Activated CD8-positive, alpha-beta T cell treated with anti-CD3 and anti-CD28 coated beads for 36 hours (primary cell): ENCODE measurements at places on chromosomes 16 and 17. TPM values are rescaled to one million over a fixed set of nuclear protein-coding genes. Genes with fewer than 3 reads are reported as not detected.

The MT1H gene
- total RNA-seq = 2.3 TPM

The KRT28 gene
- total RNA-seq = not detected

The NPTX1 gene
- total RNA-seq = 5.1 TPM

The KCNJ2 gene
- not detected for total RNA-seq

The DLX4 gene
- total RNA-seq = 0.43 TPM

The SDF2 gene
- 37.4 TPM for total RNA-seq

The C16orf92 gene
- total RNA-seq = not detected

The PDILT gene
- not detected for total RNA-seq

The CCL17 gene
- 2.9 TPM for total RNA-seq

The EPOP gene
- 31.8 TPM for total RNA-seq

The EVI2A gene
- total RNA-seq = 31.7 TPM

The KRTAP3-1 gene
- not detected for total RNA-seq

The MSLN gene
- not detected for total RNA-seq

DNA sequence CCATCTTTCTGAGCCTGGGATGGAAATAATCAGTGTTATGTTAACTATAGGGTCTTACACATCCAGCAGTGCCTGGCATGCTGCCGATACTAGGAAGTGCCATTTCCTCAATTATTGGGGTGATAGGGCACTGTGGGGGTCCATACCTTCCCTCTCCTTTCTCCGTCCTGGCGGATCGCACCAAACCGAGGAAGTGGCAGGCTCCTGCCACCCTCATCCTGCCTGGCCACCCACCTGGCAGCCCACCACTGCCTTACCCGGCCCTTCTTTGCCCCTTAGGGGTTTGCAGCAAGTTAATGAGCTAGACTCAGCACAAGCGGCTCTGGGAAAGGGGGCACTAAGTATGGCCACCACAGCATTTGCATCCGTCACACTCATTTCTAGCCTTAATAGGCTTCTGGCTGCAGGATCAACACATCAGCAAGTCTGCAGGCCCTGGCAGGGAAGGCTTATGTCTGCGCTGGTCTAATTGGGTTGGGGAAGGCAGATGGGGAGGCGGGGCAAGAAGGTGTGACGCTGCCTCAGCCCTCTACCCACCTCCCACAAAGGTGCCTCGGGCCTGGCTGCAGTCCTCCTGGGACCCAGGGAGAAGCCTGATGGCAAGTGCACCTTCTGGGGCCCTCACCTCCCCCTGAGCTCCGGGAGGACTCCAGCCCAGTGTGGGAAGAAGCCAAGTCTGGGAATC, 28.6 kb downstream of the DCAKD start:
- DNase-seq = no peak

GRCh38 chr16:9136596-9136995, 45.2 kb downstream of the HAPSTR1 start:
- no peak for DNase-seq

DNA sequence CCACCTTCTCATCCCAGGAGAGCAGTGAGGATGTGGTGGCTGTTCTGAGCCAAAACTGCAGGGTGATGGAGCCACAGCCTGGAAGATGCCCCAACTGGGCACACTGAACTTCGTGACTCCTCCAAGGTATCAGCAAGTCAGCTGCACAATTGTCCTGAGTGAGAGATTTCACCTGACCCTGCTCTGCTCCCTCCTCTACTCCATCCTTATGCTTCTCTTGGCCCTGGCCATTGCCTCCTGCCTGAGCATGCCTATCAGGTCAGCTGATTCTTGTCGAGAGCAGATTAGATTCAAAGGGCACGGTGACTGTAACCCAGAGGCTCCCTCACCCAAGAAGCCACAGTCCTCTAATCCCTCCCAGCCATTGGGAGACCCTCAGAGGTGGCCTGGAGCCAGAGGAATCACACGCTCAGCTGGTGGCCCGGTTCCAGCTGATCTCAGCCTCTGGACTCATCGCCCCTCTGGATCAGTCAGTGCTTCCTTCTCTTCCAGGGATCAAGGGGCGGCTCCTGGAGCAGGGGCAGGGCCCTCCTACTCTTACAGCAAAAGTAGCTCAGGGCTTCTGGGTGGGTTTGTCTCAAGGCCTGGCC, 7.0 kb upstream of the CYB561 start:
- no peak for DNase-seq

- DNase-seq = peak; percentile 94
These were observed 4.3 kb downstream of the VAMP2 start for GRCh38 chr17:8158267-8159031.

DNA sequence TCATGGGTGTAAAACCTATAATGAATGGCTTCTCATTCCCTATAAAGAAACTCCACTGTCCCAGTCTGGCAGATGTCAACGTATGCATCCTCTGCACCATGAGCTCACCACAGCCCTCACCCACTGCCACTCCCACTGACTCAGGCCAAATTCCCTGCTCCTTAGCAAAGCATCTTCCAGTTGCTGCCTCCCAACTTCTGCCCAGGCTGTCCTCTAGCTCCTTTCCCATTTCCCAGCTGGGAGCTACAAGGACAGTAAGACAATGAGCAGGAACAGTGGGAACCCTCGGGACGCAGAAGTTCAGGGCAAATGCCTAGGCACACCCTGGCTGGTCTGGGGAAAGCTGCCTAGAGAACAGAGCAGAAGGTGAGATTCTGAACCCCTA, 9.1 kb upstream of the THAP11 start:
- DNase-seq = no peak

DNA sequence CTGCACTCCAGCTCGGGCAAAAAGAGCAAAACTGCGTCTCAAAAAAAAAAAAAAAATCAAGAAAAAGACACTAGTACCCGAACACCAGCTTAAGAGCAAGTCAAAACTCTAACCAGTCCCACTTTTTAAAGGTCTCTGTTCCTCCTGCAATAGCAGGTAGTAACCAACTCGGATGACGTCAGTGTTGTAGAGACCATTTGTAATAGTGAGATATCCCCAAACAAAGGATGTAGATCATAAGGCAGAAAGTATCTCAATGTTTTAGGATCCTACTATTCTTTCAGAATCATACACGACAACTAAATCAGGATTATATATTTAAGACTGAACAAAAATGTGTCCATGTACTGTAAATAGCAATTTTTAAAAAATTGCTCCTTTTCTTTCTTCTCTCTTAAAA, 2.4 kb downstream of the JPT1 start:
- no peak for DNase-seq

GRCh38 chr16:50298075-50298460, 31.7 kb downstream of the ADCY7 start:
- DNase-seq = no peak

DNA sequence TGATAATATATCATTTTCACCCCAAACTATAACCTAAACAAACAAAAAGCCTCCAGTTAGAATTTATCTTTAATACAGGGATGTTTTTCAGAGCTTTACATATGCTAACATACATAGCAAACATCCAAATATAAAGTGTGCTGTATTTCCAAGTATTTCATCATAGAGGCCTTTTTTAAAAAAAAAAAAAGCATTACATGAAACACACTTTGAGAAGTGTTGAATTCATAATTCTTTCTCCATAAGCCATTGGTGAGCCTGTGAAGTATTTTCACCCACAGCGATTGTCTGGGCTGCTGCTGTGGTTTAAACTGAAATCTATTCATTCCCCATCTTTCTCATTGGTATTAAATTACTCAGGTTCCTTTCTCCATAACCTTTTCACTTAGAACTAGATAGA, 503.4 kb upstream of the CDH8 start:
- DNase-seq = no peak

DNA sequence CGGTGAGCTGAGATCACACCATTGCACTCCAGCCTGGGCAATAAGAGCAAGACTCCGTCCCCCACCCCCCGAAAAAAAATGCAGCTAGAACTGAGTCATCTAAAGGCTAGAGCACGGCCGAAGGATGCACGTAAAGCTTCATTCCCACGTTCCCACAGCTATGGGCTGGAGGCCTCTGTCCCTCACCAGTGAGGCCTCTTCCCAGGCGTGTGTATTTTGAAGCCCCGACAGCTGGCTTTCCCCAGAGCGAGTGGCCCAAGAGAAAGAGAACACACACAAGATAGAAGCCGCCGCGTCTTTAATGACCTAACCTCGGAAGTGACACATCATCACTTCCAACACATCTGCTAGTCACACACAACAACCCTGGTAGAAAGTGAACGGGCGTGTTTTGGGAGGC, 6.6 kb upstream of the KCTD5 start:
- no peak for DNase-seq

GRCh38 chr17:290121-290521, 62.5 kb downstream of the RPH3AL start:
- DNase-seq = no peak

GRCh38 chr16:1999866-2000514, 9.6 kb downstream of the ZNF598 start:
- no peak for DNase-seq

GRCh38 chr16:68136515-68136914, 51.3 kb downstream of the NFATC3 start:
- peak; percentile 26 for DNase-seq

GRCh38 chr17:27762527-27763305, 37.6 kb downstream of the NOS2 start:
- peak; percentile 49 for DNase-seq

DNA sequence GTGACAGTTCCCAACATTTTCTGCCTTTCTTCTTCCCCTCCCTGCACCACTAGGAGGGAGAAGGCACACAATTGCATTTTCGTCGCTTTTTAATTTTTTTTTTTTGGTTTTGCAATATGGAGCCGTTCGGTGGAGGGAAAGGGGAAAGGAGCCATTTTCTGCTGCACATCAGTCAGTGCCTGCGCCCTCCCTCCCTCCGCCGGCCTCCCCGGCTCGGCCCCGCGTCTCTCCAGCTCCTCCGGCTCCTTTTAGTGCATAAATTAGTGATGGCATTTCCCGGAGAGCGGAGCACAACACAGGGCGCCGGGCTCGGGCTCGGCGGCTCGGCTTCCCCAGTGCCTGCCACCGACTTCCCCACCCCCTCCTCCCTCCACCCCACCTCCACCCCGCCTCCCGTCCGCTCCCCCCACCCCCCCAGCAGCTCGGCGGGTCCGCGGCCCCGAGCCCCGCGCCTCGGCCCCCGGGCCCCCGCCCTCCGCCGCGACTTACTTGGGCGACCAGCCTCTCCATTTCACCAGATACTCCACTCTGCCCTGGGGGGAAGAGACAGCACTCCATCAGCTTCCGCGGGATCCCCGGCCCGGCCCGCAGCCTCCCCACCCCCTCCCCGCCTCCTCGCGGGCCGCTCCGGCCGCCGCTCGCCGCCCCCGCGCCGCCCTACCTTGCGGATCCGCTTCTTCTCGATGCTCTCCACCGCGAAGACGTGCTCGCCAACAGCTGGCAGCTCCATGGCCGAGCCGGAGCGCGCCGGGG, 542 bp downstream of the CBX4 start:
- DNase-seq = peak; percentile 78

GRCh38 chr17:75783803-75784472, 668 bp upstream of the UNK start:
- DNase-seq = peak; percentile 36

DNA sequence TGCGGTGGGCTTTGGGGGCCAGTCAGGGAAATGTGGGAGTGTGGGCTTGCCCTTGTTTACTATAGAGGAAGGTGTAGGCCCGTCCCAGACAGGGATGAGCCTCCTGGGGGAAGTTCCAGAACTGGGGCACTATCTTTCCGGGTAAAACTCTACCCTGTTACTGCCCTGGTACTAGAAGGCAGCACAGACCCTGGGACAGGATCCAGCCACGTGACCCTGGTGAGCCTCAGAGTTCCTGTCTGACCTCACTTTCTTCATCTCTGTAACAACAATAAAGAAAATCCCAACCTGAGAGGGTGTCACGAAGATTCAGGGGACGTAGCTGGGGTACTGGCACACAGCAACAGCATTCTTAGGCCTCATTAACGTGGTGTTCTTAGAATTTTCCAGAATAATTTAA, 239.6 kb upstream of the FOXF1 start:
- no peak for DNase-seq

- DNase-seq = no peak
These were observed 3.6 kb downstream of the MAP2K4 start for GRCh38 chr17:12024327-12024726.

DNA sequence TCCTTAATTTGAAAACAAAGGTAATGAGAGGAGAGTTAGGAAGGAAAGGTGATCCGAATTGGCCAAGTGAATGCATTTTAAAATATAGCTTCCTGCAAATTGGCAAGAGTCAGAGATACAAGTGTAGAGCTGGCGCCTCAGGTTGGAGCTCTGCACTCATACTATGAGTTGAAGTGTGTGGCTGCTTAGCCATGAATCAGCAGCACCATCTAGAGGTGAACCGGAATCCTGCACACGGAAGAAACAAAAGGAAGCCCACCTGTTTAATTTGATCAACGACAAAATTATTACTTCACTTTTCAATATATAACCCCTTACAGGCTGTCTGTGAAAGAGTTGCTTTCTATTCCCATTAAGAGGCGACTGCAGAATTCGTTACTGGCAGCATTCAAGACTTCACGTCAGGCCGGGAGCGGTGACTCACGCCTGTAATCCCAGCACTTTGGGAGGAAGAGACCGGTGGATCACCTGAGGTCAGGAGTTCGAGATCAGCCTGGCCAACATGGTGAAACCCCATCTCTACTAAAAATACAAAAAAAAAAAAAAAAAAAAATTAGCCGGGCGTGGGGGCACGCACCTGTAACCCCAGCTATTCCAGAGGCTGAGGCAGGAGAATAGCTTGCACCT, 1253.7 kb upstream of the CDH8 start:
- peak; percentile 19 for DNase-seq
